ENCODE measurements at places on chromosomes 3 and 15.

- no peak for DNase-seq
Measured at GRCh38 chr3:148269816-148270215, 427.9 kb upstream of the AGTR1 start.

GRCh38 chr3:117454908-117455307 is 745.3 kb downstream of the TUSC7 start:
- DNase-seq = no peak

GRCh38 chr3:66553441-66554113 is 52.8 kb upstream of the LRIG1 start:
- DNase-seq = no peak

DNA sequence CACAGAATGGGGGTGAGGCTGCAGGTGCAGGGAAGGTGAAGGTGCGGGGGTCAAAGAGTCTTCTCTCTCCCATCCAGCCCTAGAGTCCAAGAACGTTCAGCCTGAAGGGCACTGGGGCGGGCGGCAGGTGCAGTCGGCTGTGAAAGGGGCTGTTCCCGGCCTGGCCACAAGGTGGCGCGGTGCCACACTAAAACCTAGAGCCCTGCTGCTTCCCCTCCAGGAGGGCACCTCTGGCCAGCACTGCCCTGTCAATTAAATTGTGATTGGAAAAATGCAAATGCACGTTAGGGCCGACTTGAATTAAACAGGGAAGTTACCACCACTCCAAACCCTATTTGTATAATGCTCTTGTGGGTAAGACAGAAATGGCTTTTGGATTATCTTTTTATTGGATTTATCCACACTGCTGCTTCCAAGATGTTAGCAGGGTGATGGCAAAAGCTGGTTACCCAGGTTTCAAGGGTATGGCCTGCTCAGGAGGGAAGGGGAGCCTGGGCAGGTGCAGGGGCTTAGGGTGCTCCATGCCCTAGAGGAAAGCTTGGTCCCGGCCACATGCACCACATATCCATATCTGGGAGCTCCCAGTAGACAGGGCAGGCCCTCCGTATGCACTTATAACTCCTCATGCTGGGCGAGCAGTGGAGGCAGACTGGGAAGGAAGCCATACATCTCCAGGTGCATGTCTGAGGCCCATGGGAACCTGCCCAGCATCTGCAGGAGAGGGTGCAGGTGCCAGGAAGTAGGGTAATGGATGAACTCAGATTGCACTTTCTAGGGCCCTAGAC is 119.8 kb downstream of the ADCY5 start:
- peak; percentile 59 for DNase-seq

GRCh38 chr15:27433604-27434003 is 462.6 kb downstream of the GABRG3 start:
- no peak for DNase-seq

- DNase-seq = no peak
Measured at GRCh38 chr3:126258670-126259069, 78.3 kb upstream of the ALDH1L1 start.

GRCh38 chr15:80098341-80098740 is 38.9 kb downstream of the ZFAND6 start:
- DNase-seq = no peak

- no peak for DNase-seq
Measured at GRCh38 chr3:71355037-71355436, 228.5 kb downstream of the FOXP1 start.

- DNase-seq = no peak
Measured at GRCh38 chr3:126732281-126733060, 28.4 kb downstream of the CHCHD6 start.

DNA sequence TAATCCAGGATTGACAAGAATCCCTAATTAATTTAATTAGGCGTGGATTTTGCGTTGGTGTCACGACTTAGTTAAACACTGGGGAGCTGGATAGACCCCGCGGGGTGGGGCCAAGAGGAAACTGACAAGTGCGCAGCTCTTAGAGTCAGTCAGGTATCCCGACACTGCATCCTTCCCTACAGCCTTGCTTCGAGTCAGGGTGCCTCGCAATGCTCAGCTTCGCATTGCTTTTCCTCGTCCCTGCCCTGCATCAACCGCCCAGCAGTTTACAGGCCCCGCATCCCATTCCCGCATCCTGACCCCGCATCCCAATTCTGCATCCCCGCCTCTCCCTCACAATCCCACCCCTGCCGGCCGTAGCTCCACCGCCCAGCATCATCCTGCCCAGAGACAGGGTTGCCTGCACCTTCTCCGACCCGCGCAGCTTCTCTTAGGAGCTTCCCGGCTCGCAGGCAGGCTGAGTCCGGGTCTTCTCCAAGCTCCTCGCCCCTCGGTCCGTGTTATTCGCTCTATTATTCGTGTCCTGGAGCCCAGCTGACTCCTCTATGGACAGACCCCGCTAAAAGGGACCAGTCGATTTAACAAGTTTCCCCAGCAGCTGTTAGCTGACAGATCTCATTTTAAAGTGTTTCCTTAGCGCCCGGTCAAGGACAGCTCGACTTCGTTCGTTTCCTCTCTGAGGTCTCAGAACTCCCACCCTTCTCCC is 699 bp upstream of the SHOX2 start:
- DNase-seq = no peak

DNA sequence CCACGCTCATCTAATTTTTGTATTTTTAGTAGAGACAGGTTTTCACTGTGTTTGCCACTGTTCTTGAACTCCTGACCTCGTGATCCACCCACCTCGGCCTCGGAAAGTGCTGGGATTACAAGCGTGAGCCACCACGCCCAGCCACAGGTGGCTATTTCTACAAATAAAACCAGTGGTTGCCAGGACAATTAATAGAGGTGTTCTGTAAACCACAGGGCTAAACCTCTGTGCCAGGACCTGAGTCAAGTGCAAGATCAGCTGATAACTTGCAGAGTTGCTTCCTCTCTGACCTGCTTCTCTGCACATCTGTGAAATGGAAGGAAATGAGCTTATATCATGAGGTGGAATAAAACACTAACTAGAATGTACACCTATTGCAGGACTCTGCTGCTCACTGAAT is 72.8 kb downstream of the CD200R1L start:
- DNase-seq = no peak

DNA sequence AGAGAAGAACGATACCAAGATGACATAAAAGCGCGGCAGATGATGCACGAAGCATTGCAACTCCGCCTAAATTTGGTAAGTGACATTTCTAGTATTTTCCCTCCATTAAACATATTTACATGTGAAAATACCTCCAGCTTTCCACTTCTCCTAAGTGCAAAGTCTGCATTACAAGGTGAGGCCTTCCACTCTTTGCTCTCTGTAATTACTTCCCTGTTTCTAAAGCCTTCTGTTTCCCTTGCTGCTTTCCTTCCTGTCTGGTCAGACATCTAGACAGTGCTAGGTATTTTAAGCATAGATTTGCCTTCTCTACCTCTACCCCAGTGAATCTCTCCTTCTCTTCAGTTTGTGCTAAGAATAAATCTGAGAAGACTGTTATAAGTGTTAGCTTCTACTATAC is 1.9 kb downstream of the P2RY12 start:
- DNase-seq = no peak

DNA sequence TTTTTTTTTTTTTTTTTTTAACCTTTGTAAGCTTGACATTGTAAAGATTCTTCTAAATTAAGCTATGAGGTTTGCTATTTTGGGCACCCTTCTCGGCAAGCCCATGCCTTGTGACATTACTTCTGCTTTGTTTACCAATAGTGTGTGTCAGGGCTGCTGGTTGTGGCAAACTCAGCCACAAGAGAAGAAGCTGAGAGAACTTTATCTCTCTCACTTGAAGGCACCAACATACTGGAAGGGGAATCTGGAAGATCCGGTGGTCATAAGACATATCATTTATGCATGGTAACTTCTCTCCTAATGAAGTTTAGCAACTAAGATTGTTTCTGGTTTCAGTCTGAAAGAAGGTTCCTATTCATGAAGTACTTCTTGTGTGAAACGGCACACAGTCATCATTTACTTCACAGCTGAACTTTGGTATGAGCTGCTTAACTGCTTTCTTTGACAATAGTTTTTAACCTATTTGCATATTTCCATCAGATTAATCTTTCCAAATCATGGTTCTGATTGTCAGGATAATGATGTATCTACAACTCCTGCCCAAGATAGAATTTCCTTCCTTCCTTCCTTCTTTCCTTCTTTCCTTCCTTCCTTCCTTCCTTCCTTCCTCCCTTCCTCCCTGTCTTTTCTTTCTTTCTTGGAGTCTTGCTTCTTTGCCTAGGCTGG is 189.3 kb downstream of the NFKBIZ start:
- DNase-seq = no peak

DNA sequence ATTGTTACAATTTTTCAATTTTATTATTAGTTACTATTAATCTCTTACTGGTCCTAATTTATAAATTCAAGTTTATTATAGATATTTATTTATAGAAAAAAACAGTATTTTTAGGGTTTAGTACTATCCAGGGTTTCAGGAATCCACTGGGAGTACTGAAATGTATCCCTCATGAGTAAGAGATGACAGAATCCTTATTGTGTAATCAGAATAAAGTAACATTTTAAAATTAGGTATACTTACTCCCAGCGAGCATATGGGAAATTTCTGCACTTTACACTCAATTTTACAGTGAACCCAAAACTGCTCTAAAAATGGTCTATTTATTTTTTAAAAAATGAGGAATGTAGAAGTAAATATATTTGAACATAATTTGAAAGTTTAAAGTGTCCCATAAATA is 202.7 kb downstream of the CGGBP1 start:
- DNase-seq = no peak

DNA sequence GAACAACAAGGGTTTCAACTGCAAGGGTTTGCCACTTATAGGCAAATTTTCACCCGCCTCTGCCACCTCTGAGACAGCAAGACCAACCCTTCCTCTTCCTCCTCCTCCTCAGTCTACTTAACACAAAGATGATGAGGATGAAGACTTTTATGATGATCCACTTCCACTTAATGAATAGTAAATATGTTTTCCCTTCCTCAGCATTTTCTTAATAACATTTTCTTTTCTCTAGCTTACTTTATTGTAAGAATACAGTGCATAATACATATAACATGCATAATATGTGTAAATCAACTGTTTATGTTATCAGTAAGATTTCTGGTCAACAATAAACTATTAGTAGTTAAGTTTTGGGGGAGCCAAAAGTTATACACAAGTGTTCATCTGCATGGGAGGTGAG is 77.4 kb downstream of the KLF15 start:
- no peak for DNase-seq

- DNase-seq = peak; percentile 12
Measured at GRCh38 chr3:146682171-146682570, 77.0 kb upstream of the PLSCR5 start.

DNA sequence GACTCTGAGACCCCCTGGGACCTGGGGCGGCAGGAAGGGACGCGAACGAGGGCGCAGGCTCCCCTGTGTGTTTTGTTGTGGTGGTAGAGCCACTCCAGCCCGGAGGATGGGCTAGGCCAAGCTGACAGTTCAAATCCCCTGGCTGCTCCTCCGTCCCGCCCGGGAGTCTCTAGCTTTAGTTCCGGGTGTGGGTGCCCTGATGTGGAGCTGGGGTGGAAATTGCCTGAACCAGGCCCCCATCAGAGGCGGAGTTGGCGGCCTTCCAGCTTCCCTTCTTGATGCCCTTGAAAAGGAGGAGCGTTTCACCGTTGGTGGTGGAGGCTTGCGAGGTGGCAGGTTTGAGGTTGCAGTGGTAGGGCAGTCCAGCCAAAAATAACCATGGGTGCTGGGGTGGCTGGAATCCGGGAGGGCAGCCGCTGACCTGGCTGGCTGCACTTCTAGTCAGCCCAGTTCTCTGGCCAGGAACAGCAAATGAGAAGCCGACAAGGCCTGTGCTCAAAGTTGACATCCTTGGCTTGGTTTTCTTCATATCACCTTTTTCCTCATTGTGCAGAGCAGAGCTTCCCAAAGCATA is 817 bp downstream of the CLK3 start:
- peak; percentile 22 for DNase-seq

- DNase-seq = no peak
Measured at GRCh38 chr3:134236505-134237170, 14.0 kb downstream of the RYK start.

GRCh38 chr3:40637906-40638305 is 113.1 kb downstream of the ZNF621 start:
- DNase-seq = no peak

- DNase-seq = no peak
Measured at GRCh38 chr3:160330109-160330508, 68.9 kb downstream of the IFT80 start.

- DNase-seq = no peak
Measured at GRCh38 chr15:58340176-58340575, 91.6 kb upstream of the LIPC start.

DNA sequence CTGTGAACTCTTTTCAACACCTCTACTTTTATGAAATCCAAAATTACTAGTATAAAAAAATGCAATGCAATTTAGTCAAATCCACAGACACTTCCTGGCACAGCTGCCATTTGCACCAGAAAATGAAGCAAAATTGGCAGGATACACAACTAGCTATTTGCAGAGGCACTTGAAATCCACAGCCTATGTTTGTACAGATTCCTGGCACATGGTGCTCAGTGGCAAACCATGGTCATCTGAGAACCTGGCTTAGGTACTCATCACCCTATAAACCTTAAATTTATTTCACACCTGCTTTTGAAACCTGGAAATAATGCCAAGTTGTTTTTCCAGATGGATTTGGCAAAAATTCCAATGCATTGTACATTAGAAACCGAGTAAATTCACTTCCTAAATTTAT is 20.2 kb upstream of the PPM1L start:
- no peak for DNase-seq

- DNase-seq = no peak
Measured at GRCh38 chr3:76474632-76475031, 565.3 kb upstream of the ROBO2 start.

GRCh38 chr3:28856796-28857195 is 424.1 kb upstream of the RBMS3 start:
- DNase-seq = no peak

DNA sequence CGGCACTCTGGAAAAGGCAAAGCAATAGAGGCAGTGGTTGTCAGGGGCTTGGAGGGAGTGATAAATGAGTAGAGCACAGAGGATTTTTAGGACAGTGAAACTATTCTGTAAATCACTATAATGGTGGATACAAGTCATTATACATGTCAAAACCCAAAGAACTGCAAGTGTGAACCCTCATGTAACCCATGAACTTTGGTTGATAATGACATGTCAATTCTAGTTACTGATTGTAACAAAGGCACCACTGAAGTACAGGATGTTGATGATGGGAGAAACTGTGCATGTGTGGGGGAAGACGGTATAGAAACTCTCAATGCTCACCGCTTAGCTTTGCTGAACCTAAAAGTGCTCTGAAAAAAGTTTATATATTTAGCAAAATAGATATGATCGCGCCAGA is 36.0 kb downstream of the BTLA start:
- DNase-seq = no peak

DNA sequence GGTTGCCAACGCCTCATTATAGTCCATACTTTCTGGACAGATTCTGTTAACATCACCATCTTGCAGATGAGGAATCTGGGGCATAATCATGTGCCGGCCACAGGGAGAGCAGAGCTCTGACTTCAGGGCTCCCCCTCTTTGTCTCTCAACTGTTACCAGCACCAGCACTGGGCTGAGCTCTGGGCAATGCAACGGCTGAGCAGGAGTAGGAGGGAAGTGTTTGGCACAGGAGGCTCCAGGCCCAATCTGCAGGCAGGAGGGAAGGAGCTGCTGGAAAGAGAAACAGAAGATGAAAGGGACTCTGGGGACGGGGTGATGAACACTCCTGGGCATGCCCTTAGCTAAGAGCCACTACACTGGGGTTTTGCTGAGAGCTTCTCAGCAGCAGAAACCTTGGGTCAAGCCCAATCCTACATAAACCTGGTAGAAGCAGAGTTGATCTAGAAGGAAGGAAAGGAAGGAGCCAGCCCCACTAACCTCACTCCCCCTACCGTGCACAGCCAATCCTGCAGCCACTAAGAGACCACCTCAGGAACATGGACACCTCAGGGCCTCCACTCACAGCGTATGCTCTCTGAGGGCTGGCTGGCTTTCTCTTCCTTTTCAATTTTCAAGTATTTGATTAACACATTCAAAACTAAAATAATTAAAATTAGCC is 73.1 kb upstream of the SPATA12 start:
- DNase-seq = no peak
